Left ventricle myocardium inferior (tissue), 1 donor: ENCODE measurements at places on chromosomes 13 and 19.

- no peak for DNase-seq
Measured at GRCh38 chr19:33630880-33631608, 9.3 kb downstream of the CHST8 start.

DNA sequence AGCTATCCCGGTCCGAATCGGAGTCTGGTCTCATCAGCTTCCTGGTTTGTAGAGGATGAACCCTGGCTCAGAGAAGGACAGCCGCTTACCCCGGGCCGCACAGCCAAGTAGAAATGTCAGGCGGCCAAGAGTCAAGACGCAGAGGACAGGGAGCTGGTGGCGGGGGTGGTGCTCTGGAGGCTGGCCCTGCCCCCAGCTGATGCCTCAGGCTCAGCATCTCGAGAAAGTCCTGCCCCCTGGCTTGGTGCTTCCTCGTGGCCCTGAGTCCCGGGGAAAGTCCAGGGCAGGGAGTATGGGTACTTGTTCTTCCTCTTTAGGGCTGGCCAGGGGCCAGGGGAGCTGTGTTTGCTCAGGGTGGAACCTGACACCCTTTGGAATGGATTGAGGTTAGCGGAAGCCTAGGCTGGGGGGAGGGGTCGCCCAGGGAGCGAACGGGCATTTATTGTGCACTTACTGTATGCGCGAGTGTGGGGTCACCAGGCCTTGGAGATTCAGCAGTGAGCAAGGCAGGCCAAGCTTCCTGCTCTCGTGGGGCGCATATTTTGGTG is 2.2 kb downstream of the TJP3 start:
- peak; percentile 68 for DNase-seq

DNA sequence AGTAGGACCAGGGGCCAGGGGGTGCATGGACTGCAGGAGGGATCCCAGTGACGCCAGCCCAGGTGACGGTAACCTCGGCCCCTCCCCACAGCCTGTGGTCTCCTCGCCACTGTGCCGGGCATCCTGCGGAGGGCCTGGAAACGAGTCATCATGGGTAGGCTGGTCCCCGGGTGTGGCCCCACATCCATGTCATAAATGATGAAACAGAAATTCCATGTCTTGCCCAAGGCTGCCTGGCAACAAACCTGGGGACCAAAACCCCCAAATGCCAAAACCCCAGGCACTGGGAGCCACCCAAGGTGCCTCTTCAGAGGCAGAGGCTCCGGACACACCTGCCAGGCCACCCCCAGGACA is 20.9 kb downstream of the MAP2K2 start:
- no peak for DNase-seq

GRCh38 chr19:32302778-32303177 is 42.6 kb upstream of the ZNF507 start:
- no peak for DNase-seq

GRCh38 chr13:50290186-50290585 is 274.9 kb downstream of the KCNRG start:
- DNase-seq, result no peak

GRCh38 chr19:45473367-45473681 is 5.5 kb downstream of the FOSB start:
- DNase-seq, result no peak

DNA sequence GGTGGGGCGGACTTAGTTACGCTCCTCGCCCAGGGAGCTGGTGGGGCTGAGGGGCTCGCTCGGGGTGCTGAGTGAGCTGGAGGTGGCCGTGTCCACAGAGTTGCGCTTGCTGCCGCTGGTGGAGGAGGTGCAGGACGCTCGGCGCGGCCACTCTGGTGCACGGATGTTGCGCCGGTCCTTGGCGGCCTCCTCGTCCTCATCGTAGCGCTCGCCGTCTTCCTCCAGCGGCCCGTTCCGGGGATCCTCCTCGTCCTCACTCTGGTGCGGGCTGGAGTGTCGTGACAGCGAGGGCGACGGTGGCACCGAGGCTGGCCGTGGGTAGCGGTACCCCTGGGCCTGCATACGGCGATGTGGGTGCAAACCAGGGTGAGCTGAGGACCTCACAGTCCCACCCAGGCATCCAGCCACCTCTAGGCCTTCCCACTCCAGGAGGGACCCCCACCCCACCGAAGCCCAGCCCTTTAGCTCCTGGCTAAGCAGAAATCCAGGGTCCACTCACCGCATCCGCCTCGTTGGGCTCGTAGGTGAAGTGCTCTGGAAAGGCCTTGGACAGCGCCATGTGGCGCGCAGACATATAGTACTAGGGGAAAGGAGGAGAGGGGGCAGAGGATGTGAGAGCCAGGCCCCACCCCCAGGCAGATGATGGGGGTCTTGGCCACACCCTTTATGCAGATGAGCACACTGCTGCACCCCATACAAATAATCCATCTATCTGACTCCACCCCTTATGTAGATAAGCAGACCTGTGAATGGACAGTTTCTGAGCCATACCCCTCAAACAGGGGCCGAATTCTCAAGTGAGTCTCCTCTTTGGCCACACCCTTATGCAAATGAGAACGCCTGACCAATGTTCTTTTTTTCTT is 4.4 kb downstream of the FTL start:
- no peak for DNase-seq

DNA sequence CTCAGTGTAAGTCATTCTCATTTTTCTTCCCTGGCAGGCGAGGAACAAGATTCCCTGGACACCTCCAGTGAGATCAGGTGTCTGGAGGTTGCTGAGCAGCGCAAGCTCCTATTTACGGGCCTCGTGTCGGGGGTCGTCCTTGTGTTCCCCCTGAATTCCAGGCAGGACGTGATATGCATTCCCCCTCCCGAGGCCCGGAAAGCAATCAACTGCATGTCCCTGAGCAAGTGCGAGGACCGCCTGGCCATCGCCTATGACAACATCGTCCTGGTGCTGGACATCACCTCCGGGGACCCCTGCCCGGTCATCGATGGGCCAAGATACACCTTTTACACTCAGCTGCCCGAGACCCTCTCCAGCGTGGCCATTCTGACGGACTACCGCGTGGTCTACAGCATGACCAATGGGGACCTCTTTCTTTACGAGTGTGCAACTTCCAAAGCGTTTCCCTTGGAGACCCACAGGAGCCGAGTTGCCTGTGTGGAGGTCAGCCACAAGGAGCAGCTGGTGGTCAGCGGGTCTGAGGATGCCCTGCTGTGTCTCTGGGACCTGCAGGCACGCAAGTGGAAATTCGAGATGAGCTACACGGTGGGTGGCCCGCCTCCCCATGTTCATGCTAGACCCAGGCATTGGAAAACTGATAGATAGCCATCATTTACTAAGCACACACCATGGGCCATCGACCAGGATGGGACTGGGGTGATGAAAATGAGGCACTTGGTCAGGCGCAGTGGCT is 21.5 kb upstream of the SIN3B start:
- DNase-seq, result no peak

- no peak for DNase-seq
Measured at GRCh38 chr19:53553156-53553555, 15.2 kb downstream of the ZNF331 start.

DNA sequence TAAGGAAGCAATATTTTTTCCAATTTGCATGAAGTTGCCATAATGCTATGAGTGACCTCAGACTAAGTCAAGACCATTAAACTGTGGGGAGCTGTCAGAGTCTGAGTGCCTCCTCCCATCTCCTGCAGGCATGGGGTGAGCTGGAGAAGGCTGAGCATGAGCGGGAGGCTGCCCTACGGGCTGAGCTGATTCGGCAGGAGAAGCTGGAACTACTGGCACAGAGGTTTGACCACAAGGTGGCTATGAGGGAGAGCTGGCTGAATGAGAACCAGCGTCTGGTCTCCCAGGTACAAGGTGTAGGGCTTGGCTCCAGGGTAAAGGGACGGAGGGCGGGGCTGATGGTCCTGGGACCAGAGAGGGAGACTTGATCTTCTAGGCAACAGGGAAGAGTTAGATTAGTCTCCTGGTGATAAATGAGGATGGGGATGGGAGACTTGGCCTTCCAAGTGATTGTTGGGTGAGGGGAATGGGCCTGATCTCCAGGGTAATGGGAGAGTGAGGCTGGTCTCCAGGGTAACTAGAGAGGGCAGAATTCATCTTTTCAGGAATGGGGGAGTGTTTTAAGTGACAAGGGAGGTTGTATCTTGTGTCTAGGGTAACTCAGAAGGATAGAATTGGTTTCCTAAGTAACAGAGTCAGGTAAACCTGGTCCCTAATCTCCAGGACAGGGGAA is 36.0 kb downstream of the SPTBN4 start:
- no peak for DNase-seq

GRCh38 chr13:107185889-107186288 is 618.0 kb upstream of the ARGLU1 start:
- no peak for DNase-seq

DNA sequence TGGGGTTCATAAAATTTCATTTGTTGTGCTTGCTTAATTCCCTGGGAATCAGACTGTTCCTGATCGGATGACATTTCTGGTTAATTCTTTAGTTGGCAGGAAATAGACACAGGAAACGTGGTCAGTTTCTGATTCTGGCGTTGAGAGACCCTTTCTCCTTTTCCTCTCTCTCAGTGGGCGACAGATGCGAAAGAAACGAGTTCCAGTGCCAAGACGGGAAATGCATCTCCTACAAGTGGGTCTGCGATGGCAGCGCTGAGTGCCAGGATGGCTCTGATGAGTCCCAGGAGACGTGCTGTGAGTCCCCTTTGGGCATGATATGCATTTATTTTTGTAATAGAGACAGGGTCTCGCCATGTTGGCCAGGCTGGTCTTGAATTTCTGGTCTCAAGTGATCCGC is 10.8 kb downstream of the LDLR start:
- no peak for DNase-seq

DNA sequence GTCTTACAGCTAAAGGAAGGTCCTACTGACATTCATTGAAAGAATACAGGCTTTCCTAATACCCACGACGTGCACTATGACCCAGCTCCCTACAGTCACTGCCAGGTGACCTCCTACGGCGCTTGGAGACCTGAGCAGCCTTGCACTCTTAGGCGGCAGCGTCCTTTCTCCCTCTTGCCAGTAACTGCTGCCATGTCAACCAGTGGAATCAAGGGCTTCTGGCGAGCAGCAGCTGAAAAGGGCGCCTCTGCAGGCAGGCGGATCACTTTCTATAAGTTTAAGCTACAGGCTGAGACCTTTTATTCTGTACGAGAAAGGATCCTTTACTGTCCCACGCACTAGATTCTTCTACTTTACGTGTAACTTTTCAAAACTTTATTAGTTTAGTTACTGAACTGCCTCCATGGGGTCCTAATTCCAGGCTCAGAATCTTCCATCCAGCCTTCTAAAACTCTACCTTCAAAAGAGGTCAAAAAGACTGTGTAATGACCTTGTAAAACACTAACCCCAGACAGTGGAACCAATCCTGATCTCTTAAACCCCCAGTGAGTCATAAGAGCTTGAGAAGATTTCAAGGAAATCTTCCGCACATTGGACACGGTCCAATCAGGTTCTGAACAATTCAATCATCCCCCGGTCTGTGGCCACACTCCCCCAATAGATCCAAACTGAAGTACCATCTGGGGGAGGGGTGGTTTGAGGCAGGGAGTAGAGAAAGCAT is 1.9 kb downstream of the KCTD12 start:
- DNase-seq, result peak; percentile 27

GRCh38 chr19:27758626-27759505 is 1454.1 kb downstream of the UQCRFS1 start:
- no peak for DNase-seq

GRCh38 chr19:45468159-45468651 is 409 bp downstream of the FOSB start:
- DNase-seq, result no peak

DNA sequence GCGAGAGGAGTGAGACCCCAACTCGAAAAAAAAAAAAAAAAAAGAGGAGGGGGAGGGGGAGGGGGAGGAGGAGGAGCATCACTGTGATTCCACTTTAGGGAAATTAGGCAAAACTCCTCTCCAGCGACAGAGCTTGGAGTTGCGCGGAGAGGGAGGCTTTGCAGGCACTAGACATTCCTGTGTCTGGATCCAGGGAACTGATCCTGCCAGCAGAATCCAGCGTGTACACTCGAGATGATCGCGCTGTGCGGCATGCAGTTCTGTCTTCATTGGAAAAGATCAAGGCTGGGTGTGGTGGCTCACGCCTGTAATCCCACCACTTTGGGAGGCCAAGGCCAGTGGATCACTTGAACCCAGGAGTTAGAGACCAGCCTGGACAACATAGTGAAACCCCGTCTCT is 29.6 kb upstream of the KLF2 start:
- no peak for DNase-seq

- DNase-seq, result peak; percentile 57
Measured at GRCh38 chr19:33394006-33394722, 20.7 kb downstream of the CEBPG start.

GRCh38 chr13:51364404-51365008 is 25.0 kb downstream of the SERPINE3 start:
- no peak for DNase-seq

- DNase-seq, result no peak
Measured at GRCh38 chr19:1531587-1531986, 7.7 kb downstream of the PLK5 start.

DNA sequence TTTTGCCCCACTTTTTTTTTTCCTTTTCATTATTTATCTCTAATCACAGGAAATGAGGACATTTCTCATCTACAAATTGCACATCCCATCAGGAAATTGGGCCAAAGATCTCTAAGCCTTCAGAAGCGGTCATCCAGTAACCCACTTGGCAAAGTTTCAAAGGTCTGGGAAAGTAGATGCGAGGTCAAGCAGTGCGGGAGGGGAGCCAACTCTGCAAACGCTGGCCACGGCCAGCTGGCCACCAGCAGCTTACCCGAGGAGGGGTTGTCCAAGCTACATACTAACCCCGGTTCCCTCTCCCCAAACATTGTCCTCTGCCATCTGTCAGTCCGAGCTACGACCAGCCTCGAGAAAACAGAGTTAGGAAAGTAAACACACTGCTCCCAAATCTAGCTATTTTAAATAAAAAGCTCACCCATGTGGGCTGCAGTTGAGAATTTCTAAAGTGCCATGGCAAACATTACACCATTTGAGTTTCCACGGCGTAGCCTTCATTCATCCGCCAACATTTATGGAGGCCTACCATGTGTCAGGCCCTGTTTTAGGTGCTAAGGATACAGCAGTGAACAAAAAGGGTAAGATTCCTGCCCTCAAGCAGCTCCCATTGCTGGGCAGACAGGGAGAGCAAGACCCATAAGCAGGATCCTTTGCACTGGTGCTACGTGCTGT is 11.5 kb downstream of the FFAR2 start:
- DNase-seq, result peak; percentile 46

DNA sequence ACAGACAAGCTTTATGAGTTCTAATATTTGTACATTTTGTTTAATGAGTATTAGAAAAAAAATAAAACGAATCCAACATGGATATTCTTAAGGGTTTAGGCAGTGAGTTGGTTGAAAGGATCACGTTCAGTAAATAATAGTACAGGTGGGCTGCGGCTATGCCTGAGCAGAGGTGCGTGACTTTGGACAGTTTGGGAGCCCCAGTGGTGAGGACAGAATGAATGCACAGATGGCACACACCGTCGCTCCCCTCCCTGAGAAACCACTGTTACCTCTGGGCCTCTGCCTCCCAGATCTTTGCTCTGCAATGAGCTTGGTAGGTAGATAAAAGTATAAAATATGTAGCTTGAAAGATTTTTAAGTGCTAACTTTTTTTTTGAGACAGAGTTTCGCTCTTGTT is 153.3 kb downstream of the SIPA1L3 start:
- no peak for DNase-seq
